ENCODE measurements at places on chromosomes 12 and 14.

DNA sequence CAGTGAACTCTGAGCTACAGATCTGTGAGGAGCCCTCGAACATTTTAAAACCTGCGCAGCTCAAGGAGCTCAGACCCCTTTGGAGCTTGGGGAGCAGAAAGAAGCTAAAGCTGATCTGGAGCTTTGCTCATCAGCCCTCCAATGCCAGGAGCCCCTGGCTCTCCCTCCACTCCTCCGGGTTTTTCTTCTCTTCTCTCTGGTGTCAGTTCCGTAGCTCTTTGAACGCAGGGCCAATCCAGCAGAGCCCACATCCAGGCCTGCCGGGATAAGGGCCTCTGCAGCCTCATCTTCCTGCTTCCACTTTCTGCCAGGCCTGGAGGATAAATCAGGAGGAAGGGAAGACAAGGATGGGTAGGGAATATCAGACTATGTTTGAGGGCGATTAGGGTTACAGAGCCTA lies 6.0 kb downstream of the HOXC4 start:
- DNase-seq = no peak

GRCh38 chr14:74504412-74504811 lies 10.8 kb downstream of the ISCA2 start:
- no peak for DNase-seq

GRCh38 chr12:29216266-29216665 lies 67.2 kb downstream of the FAR2 start:
- no peak for DNase-seq

DNA sequence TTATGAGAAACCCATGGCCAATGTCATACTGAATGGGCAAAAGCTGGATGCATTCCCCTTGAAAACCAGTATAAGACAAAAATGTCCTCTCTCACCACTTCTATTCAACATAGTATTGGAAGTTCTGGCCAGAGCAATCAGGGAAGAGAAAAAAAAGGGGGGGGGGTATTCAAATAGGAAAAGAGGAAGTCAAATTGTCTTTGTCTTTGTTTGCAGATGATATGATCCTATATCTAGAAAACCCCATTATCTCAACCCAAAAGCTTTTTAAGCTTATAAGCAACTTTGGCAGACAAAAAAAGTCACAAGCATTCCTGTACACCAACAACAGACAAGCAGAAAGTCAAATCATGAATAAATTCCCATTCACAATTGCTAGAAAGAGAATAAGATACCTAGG lies 19.5 kb downstream of the GLIPR1L1 start:
- no peak for DNase-seq

GRCh38 chr12:32163596-32163995 lies 56.9 kb downstream of the BICD1 start:
- DNase-seq = no peak

- no peak for DNase-seq
Measured at GRCh38 chr12:28994179-28994715, 154.8 kb upstream of the FAR2 start.

DNA sequence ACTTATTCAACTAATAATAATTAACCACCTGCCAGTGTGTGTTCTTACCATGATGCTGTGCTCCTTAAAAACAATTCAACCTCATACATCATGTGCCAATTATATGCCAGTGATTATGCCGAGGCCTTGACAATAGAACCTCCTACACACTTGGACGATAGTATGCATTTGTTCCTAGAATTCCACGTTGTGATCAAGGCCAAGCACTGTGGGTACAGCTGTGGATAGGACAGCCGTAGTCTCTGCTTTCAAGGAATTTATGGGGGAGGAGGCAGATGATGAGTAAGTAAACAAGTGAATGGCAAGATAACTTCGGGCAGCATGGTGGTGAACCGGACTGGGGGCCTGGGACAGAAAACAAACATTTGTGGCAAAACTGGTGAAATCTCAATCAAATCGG lies 18.0 kb upstream of the MYO1H start:
- DNase-seq = no peak

- DNase-seq = no peak
Measured at GRCh38 chr12:81699551-81699950, 59.6 kb downstream of the PPFIA2 start.

All from stimulated activated CD4-positive, alpha-beta T cell treated with anti-CD3 and anti-CD28 coated beads, Interleukin-1b, Interleukin-23, amount 100 ng/mL, for 24 hours (primary cell).